ENCODE measurements at places on chromosomes 4 and X. TPM values are rescaled to one million over a fixed set of nuclear protein-coding genes. Genes with fewer than 3 reads are reported as not detected.

Gene CABS1
- polyA plus RNA-seq: not detected

DNA sequence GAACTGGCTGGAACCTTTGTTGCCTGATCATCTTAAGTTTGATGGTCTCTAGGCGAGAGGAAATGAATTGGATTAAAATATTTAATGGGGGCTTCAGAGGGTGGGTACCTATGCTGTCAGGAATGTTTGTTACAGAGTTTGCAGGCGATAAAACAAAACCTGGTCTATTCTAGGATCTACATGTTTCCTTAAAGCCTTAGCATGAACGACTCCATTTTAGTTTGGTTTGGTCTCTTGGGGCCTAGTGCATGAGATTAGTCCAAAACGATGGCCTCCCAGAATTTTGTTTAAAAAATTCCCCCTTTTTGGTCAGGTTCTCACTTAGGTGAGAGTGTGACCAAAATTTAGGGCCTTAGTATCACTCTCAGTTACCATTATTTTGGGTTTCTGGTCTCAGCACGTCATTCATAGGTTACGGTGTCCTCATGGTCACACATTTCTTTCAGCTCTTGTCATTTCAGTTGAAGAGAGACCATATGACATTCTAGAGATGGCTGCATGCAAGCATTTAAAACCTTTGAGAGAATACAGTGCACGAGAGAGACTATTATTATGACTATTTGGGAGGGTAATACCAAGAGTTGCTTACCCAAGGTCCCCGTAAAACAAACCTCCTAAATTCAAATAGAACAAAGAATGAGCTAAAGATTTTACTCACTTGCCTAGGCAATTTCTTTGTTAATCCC lies 13.8 kb downstream of the MOB1B start:
- DNase-seq: no peak

Gene GAGE13
- polyA plus RNA-seq: not detected

Gene C4orf50
- polyA plus RNA-seq: 0.04 TPM

DNA sequence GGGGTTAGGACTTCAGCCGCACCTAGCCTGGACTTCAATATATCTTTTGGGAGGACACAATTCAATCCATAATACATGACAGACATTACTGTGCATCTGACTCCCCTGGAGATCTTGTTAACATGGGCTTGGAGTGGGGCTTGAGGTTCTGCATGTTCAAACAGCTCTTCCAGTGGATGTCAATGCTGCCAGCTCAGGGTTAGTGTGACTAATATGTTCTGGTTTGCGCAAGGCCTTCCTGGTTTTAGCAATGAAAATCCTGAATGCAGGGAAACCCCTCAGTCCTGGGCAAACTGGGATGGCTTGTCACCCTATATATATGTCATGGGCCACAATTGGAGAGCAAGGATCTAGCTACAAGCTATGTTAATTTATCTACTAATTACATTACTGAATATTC lies 2.7 kb upstream of the TSPAN7 start:
- DNase-seq: no peak

DNA sequence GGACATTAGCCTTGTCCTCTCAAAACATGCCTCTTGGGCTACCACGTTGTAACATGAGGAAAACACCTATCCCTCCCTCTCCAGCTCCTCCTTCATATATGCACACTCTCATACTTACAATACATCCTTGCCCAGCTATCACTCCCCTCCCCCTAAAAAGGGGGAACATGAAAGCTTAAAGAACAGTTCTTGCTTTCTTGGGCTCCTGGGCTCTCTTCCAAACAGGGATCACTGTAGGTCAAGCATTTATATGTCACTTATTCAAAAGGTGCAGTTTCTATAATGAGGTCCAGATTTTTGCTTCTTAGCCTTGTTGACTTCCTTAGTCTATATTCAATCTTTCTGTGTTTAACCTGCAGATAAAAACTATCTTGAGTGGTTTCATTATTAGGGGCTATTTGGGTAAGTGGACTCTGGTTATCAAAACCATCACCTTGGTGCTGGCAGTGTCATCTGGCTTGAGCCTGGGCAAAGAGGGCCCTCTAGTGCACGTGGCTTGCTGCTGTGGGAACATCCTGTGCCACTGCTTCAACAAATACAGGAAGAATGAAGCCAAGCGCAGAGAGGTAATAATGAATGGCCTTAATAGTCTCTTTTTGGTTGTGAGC lies 119.4 kb downstream of the AKAP4 start:
- peak; percentile 29 for DNase-seq

Gene ATP2B3
- polyA plus RNA-seq: not detected

Gene ALB
- 0.41 TPM for polyA plus RNA-seq

- DNase-seq: no peak
These were observed 414.4 kb downstream of the SMARCA1 start for GRCh38 chrX:129108936-129109335.

DNA sequence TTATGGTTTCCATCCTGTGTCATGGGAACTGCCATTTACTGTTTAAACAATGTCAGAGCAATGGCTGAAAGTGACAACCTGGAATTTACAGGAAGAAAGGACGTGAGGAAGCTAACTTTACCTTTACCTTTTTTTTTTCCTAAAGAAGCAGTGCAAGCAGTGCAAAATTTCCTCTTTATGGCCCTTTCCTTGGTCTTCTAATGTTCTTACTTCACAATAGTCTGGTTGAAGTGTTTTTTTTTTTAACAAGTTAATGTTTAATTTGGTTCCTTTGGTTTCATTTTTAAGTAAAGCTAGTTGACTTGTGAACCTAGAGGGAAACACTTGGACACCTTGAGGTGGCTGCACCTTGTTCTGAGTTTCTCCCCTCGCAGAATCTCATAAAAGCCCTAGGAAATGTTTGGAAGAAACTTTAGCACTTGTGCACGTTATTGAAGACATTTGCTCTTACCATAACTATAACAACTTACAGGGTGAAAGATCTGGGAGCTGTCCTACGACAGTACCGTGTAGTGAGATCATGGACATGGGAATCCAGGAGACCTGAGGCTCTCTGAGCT lies 1.8 kb downstream of the SGMS2 start:
- peak; percentile 59 for DNase-seq

DNA sequence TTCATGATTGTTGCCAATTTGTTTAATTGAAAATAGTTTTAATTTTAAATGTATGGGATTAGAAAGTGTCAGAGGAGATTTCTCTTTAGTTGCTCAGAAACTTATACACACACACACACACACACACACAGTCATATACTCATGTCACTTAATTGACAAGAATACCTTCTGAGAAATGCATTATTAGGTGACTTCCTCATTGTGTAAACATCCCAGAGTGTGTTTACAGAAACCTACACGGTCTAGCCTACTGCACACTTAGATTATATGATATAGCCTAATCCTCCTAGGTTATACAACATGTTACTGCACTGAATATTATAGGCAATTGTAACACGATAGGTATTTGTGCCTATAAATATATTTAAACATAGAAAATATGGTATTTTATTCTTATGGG lies 1327.4 kb downstream of the FSTL5 start:
- DNase-seq: no peak

Gene SAT1
- polyA plus RNA-seq: 2,339 TPM

DNA sequence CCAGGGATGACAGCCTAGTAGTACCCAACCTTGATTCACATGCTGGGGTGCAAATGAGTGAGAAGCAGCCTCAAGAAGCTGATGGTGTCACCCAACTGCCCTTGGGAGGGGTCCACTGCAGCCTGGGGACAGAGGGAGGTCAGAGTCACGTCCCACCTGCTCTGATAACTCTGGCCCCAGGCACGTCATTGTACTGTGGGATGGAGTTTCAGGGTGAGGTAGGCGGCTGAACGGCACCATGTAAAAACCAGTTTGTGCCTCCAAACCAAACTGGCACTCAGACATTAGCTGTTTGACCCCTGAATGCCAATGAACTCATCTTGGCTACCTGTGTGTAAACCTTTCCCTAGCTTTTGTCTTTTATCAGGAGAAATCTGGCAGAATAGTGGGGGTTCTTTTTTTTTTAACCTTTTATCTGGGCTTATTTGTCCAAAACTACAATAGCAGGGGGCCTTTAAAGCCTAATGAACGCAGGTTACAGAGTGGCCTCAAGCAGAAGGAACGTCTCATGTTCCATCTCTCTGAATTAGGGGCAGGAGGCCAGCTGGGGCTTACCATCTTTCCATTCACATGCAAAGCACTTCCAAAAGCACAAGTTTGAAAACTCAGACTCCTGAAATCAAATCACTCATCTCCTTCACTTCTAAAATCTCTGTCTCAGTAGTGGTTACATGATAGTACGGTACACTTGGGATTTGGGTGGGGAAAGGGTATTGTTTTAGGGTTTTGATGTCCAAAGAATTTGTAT lies 89.4 kb downstream of the IRF2 start:
- peak; percentile 59 for DNase-seq

- no peak for DNase-seq
These were observed 2.0 kb downstream of the ARX start for GRCh38 chrX:25013632-25014365.

- DNase-seq: peak; percentile 14
These were observed 67.9 kb upstream of the SOX3 start for GRCh38 chrX:140572724-140573123.

GRCh38 chr4:79893456-79893855 lies 179.6 kb downstream of the ANTXR2 start:
- peak; percentile 84 for DNase-seq

Data from lung (tissue), 17 donors.